ENCODE measurements at places on chromosomes 13 and 19.

- DNase-seq: no peak
Measured at GRCh38 chr13:28100150-28101121, at the start of gene FLT3. Gene FLT3, minus strand, starts transcription at chr13:28100576. Its CDS starts 66 bp downstream, at chr13:28100510.

GRCh38 chr19:44807162-44807561 lies 1.7 kb upstream of the BCAM start:
- peak; percentile 53 for DNase-seq

GRCh38 chr19:6271721-6272410 lies 7.9 kb downstream of the MLLT1 start:
- DNase-seq: peak; percentile 39

DNA sequence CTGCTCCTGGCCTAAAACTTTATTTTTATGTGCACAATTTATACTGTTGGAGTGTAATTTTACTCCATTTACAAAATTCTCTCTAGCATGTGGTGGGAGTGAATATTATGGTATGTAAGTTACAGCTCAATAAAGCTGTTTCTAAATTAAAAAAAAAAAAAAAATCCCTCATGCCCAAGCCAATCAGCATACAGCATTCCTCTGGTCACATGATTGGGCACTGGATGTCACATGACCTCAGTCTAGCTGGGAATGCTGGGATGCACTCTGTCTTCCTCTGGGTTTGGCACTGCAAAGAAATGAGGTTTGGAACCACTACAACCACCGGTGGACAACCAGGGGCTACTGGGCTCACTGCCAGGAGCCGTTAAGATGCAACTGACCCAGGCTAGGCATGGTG lies 67.6 kb downstream of the ZNF557 start:
- DNase-seq: no peak

GRCh38 chr19:50362030-50362412 lies 3.4 kb downstream of the NAPSA start:
- no peak for DNase-seq

DNA sequence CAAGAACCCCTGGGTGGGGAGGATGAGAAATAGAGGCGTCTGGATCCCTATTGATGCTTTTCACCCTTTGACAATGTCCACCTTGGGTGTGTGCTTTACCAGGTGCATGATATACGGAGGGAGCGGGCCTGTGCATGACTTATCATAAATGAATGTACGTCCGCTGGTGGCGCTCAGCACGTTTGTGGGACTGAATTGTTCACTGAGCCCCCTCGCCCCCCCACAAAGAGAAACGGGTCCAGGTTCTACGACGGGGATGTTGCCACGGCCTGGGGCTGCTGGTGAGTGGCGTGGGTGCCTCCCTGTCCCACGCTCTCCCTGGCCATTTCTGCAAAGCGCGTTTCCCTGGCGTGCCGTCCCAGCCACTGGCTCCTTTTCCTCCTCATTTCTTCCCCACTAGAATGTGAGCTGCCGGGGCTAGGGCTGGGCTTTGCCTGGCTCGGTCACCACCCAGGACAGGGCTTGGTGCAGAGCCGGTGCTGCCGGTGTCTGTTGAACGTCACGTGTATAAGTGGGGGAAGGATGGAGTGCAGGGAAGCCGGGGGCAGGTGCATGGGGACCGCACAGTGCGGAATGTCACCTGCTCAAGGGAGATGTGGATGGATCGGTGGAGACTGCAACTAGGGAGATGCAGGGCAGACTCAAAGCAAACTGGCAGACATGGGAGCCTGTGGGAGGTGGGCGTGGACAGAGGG lies 21.6 kb downstream of the LRRC4B start:
- DNase-seq: no peak

DNA sequence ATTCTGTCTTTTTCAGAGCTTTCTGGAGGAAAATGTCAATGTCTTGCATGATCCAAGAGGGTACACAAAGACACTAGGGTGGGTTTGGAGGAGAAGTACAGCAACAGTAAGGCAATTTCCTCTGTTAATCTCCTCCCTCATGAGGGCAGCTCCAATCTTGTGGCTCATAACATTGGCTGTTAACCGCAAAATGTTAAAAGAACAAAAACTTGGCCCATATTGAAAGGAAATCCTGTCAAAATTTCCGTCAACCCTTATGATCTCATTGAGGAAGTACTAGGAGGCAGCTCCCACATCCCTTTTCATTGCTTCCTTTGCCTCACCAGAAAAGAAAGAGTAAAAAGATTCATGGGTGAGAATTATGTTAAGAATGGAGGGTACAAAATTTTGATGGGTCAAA lies 11.6 kb downstream of the OXGR1 start:
- DNase-seq: no peak

- DNase-seq: no peak
Measured at GRCh38 chr13:106882246-106882645, 314.3 kb upstream of the ARGLU1 start.

- DNase-seq: no peak
Measured at GRCh38 chr13:99363391-99363790, 56.2 kb upstream of the GPR183 start.

DNA sequence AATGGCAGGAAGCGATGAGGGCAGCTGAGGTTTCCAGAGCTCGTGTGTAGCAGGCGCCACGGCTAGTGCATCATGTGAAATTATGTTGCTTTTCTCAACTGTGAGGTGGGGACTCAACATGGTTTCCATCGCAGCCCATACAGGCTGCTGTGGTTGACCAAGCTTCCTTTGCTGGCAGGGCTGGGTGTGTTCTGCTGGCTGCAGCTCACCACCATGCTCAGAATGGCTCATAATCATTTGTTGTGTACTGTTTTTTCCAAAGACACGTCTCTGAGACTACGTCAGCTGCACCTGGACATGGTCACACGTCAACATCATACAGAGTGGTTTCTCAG lies 16.1 kb upstream of the RASA3 start:
- DNase-seq: no peak

DNA sequence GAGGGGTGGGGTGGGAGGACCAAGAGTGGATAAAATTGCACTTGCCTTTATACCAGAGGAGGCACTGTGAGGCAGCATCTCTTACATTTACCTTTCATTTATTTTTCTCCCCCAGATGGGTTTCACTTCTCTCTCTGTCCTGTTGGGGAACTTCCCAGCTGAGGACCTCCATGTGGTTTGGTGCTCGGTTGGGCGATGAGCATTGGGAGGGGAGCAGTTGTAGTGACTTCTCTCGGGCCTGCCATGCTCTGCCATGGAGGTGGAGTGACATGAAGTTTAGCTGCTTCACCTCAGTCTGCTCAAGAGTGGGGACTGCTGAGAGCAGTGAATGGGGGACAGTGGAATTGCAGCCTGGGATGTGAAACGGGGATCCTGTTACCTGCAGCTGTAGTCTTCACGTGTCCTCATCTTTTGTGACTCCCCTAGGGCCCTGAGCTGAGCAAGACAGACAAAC lies 23.1 kb upstream of the CXCL17 start:
- no peak for DNase-seq

DNA sequence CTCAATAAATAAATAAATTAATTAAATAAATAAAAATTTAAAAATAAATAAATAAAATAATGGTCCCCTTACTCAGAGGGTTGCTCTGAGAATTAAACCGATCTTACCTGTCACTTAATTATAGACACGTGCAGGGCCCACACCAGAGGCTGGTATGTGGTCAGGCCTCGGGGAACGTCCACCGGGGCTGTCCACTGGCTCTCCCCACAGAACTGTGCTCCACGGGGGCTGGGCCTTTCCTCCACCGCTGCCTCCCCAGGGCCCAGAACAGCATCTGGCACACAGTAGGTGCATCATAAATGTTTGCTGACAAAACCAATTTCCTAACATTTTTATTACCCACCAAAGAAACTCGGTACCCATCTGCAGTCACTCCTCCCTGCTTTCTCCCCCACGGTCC lies 69.2 kb downstream of the CEBPG start:
- DNase-seq: no peak

DNA sequence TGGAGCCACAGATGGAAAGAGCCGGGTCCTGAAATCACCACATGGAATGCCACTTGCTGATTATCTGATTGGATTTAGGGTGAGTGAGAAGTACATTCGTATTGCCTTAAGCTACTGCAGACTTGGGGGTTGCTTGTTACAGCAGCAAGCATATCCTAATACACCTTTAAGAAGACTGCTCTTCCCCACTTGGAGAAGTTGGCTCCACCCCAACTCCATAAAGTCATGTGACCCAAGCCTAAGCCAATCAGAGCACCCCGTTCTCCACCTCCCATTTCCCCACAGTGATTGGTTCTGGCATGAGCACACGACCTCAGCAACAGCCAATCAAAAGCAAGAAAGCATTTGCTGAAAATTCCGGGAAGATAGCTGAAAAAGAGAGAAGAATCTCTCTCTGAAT lies 23.1 kb downstream of the CACNA1A start:
- no peak for DNase-seq

DNA sequence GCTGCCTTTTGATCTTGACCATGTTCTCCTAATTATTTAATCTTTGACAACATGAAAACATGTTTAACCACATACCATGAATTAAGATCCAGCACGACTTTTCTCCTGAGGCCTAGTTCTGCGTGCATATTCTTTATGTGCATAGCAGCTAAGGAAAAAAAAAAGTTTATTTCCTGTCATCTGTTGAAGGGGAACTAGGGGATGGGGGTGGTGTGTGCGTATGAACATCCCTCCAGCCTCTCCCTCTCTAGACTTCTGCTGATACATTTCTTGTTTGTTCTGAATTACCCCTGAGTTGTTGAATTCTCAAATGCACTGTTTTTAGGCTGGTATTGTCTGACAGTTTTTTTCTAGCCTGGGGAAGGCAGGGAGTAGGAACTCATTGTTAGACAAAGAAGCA lies 543.3 kb downstream of the FGF9 start:
- DNase-seq: no peak
